WERI-Rb-1 (cell line): ENCODE measurements at places on chromosomes 2 and 18.

- no peak for DNase-seq
These were observed 118.4 kb upstream of the REG3G start for GRCh38 chr2:78907089-78907488.

- no peak for DNase-seq
These were observed 26.1 kb upstream of the ERCC3 start for GRCh38 chr2:127320067-127320466.

DNA sequence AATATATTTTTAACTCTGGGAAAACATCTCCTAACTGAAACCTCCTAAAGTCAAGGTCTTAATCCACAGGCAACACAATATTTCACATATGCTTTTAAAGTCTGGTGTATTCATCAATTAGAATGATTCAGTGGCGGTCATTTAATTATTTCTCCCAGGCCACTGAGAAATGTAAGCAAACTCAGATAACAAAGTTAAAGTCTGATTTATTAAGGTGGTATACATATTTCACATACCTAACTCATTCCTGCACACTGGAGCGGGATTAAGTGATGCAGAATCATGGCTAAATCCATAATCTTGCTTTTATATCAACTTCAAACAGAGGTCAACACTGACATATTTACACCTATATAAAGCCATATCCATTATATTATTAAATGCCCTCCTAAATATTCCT is 43.7 kb downstream of the FRZB start:
- DNase-seq, result no peak

- no peak for DNase-seq
These were observed 324.7 kb downstream of the SLC8A1 start for GRCh38 chr2:40127146-40127545.

DNA sequence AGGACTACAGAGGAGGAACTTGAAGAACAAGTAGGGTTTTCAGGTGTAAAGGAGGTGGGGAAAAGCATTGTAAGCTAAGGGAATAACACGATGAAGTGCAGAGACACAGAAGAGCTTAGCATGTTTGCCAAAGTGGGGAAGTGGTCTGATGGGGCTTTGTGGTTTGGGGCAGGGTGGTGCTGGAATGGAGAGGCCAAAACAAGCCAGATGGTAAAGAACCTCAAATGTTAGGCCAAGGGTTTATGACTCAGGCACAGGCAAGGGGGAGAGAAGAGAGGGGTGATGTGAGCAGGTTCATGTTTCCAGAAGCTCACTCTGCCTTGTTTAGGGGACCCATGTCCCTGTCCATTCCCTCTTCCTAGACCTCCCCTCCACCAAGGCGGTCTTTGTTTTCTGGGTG is 104.5 kb upstream of the YWHAQ start:
- no peak for DNase-seq

DNA sequence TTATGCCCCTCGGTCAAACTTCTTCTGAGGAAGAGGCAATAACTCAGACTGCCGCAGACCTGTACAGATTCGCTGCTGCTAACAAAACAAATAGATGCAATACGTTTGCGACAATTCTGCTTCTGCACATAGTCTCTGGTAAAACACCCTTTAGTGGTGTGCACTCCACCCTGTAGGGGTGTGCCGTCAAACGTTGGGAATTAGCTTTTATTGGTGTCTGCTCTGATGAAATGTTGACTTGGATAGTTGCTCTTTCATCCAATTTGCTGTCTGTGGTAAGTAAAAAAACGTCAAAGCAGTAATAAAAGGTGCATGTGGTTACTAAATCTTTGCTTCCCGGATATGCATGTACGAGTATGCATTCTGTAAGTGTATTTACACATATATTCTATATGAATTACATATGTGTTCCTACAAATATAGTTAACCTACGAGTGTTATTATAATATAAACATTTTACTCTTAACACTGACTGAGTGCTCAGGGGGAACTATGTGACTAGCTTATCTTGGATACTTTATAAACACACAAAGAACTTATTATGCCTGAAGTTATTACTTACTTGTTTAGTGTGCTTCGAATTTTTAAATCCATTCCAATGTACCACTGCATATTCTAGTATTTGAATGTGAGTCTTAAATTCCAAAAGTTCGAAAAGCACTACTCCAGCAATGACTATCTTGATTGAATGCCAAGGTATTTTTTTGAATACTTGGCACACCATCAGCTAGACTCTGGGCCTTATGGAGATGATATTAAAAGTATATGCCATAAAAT is 610.2 kb downstream of the ZEB2 start:
- DNase-seq, result no peak

DNA sequence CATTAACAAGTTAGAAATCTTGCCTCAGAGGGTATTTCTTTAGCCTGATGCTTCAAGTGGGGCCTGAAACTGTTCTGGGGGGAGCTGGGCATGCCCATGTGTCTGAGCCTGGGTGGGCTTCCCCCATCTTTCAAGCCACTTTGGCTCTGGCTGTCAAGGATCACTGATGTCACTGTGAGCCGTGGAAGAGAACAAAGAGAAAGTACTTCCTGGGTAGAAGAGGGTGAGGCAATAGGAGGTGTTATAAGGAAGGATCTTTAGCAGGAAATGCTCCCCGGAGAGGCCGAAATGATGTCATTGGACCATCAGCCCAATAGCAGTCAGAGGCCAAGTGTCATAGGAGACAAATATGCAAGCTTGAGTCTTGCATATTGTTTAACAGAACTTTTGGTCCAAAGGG is 228.4 kb upstream of the MEX3C start:
- DNase-seq, result no peak

GRCh38 chr2:191322828-191323506 is 77.8 kb downstream of the MYO1B start:
- DNase-seq, result no peak

DNA sequence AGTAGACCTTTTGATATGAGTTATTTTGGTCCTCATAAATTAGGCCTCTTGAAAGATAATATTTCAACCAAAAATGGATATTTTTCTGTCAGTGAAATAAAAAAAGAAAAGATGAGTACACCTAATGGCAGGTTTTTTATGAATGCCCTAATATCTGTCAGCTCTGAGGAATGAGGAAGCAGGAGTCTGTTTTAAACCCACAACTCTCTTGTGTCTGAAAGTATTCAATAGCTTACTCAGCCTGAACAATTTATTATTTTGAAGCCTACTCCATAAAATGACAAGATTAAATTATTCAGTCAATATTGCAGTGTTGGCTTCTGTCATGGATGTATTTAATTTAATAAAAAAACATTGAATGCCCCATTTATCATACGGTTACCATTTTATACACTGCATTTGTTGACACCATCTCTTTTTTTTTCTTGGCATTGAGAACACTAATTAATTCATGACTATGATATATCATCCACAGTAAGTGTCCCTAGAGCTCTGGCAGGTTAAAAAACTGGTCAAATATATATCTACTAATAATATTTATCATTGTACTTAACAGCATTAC is 548.2 kb downstream of the CBLN2 start:
- no peak for DNase-seq

DNA sequence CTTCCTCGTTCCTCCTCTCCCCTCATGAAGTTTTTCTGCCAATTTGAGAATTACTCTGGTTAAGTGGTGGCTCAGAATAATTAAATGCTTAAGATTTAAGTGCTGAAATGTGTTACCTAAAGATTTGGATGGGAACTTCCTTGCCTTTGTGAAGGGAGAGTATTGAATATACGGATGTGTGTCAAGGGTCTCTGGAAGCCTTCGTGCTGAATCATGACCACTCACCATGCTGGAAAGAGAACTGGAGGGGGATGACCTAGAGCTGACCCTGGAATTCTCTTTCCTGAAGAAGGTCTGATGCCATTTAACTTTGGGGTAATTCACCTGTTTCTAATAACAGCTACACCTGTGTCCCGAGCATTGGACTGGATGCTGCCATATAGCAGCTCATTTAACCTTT is 2.2 kb downstream of the MOCOS start:
- no peak for DNase-seq

GRCh38 chr2:217798743-217799562 is 203.8 kb downstream of the TNS1 start:
- DNase-seq, result no peak

- no peak for DNase-seq
These were observed 263.2 kb downstream of the CYP26B1 start for GRCh38 chr2:71884303-71885042.

GRCh38 chr2:142757111-142757510 is 120.4 kb upstream of the KYNU start:
- DNase-seq, result no peak

DNA sequence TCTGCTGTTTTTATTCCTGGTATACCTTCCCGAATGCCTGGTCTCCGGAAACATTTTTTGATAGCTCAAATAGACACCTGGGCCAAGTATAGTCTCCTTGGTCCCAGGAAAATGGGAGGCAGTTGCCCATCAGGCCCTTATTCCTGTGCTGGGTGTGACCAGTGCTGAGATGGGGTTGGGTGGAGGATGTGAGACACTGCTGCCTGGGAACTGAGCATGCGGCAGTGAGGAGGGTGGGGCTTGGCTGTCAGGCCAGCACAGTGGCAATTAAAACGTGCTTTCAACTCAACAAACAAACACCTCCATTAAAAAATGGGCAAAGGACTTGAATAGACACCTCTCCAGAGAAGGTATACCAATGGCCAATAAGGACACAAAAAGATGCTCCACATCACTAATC is 12.5 kb downstream of the KLHL29 start:
- DNase-seq, result no peak

DNA sequence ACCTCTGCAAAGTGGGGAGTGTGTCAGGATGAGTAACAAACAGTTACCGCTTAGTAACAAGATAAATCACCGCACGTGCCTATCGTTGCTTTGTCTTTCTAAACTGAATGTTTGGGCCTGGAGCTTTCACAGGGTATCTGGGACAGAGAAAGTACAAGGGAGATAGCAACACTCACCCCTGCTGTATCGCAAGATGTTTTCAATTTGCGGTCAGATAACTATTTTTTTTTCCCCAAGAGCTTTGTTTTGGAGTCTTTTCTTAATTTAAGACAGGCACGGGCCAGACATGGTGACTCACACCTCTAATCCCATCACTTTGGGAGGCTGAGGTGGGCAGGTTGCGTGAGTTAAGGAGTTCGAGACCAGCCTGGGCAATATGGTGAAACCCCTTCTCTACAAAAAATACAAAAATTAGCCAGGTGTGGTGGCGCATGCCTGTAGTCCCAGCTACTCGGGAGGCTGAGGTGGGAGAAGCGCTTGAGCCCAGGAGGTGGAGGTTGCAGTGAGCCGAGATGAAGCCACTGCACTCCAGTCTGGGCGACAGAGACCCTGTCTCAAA is 146.6 kb downstream of the GBX2 start:
- DNase-seq, result no peak

- DNase-seq, result peak; percentile 23
These were observed 100.1 kb upstream of the ARL4C start for GRCh38 chr2:234596696-234597575.

- DNase-seq, result no peak
These were observed 62.9 kb downstream of the EFR3B start for GRCh38 chr2:25104736-25105135.

DNA sequence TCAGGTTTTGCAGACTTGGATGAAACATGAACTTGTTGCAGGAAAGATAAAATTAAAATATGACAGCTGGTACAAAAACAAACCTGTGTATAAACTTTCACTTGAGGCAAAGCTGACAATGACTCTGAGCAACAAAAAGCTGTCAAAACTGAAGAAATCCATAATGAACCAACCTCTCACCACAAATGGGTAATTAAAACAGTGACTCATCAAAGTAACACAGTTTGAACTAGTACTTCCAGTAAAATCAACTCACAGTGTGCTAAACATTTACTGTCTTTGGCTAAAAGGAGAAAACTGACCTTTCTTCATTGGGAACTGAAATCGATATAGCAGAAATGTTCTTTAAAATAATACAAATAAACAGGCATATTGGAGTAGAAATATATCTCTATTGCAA is 209.7 kb downstream of the WDPCP start:
- DNase-seq, result no peak

DNA sequence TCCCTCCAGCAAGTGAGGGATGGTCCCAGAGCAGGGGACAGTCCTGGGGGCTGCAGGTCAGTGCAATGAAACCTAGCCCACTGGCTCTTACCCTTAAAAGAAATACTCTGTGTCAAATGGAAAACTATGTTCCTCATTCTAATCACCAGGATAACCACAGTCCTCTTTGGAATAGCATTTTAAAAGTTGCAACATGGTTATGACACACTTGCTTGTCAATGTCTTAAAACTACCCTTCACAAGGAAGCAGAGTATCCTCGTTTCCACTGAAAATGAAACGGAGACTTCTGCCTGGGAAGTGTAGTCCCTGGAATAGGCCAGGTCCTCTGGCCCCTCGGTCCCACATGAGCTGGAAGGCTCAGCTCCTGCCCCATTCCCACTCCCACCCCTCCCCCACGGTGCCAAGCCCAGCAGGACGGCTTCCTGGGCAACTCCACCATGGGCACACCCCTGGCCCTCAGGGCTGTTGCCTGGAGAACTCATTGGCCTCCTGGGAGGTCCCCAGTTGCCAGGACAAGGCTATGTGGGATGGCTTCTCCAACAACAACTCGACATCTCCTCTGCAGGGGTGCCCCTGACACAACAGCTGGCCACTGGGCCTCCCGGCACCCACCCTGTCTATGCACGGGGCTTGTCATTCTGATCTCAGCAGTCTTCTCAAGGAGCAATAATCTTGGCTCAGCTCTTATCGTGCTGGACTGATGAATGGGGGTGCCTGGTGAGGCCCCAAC is 38.3 kb upstream of the ST3GAL5 start:
- DNase-seq, result no peak

DNA sequence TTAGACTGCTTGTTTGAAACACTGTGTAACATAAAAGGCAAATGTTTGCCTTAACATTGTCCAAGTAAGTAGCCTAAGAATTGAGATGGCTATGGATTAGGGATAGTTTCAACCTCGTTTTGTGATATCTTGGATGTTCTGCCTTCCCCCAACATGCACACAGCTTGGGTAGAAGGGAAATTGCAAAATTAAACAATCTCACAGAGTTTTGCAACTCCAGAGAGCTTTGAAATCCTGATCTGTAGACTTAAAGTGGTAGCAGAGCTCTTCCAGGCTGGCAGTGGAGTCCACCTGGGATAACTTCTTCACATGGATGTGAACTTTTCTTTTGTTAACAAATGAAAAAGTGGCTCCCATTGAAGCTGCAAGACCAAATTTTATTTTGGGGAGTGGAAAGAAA is 59.6 kb downstream of the CHRNA1 start:
- no peak for DNase-seq

- no peak for DNase-seq
These were observed 511.7 kb upstream of the CNTNAP5 start for GRCh38 chr2:123513351-123513750.
